ENCODE measurements at places on chromosomes 16 and 17.

DNA sequence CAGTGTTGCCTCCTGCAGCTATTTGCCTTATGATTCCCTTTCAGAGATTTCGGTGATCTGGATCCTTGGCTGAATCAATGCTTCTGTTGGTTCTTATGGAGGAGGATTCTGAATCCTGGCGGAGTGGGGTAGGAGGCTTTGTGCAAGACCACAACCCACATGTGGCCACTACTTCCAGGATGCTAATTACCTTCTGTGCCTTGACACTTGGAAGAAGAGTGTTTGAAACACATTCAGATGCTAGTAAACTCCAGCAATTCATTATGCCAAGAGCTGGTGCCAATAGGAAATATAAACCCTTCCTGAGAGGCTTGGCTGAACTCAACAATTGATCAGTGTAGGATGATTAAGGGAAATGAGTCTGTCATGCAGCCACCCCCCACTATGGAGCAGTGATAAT, 12.1 kb upstream of the NLRP1 start:
- no peak for DNase-seq

DNA sequence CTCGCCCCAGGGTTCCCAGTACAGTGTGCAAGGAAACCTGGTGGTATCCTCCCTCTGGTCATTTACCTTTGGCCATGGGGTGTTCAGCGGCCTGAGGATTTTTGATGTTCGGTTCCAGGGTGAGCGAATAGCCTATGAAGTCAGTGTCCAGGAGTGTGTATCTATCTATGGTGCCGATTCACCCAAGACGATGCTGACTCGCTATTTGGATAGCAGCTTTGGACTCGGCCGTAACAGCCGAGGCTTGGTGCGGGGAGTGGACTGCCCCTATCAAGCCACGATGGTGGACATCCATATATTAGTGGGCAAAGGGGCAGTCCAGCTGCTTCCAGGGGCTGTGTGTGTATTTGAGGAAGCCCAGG, 1.2 kb downstream of the AOC2 start:
- DNase-seq, result no peak

- DNase-seq, result no peak
Measured at GRCh38 chr17:81558115-81558468, 5.9 kb upstream of the FAAP100 start.

DNA sequence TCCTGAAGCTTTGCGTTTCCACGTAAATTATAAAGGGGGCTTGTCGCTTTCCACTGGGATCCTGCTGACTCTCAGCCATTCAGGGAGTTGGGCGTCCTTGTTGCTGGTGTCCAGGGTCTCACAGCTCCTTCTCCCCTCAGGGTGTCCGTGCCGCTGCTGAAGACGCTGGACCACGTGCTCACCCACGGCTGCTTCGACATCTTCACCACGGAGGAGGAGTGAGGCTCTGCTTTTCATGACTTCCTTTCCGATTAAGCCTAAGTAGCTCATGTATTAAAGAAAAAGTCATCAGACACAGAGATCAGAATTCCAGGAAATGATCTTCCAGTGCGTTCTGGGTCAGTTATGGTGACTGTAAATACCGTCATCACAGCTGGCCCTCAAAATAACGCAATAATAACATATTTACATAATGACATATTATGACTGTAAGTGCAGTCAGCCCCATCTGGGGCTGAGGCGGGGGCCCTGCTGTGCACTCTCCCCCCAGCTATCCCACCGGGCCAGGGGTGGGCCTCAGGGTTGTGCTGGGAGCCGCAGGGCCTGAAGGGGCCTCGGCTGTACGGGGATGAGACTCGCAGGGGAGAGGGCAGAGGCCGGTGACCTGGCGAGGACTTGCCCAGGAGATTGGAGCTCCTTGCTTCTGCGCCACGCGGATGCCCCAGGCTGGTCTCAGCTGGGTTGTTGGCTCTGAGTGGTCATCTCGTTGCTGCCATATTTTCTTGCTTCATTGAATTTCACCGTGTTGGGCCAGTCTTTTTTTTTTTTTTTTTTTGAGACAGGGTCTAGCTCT, 92.9 kb upstream of the ZNF750 start:
- DNase-seq, result no peak

DNA sequence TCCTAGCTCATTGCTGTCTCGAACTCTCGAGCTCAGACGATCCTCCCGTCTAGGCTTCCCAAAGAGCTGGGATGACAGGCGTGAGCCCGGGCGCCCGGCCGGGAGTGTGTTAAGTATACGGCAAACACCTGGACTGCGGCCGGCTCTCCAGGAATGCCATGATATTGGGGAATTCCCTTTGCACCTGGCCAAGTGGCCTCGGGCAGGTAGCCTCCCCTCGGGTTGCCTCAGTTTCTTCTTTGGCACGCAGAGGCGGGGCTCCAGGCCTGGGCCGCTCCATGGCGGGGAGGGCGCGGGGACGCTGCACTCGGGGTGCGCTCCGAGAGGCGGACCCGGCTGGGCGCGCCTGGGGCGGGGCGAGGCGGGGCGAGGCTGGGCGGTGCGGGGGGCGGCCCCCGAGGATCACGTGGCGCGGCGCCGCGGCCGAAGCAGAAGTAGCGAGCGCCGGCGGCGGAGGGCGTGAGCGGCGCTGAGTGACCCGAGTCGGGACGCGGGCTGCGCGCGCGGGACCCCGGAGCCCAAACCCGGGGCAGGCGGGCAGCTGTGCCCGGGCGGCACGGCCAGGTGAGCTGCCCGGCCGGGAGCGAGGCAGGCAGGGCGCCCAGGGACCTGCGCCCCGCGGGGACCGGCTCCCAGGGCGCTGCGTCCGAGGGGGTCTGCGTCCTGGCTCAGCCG, at the start of gene PLCG2:
Gene PLCG2, plus strand, starts transcription at position 431 of the 675 bp plus-strand sequence. CDS start 6,699 bp downstream, outside the sequence.
- peak; percentile 69 for DNase-seq
